ENCODE measurements at places on chromosomes 2 and 18.
A peak's percentile ranks its signal among the peaks of the same experiment; 100 is the strongest.

- peak; percentile 16 for DNase-seq
Measured at GRCh38 chr2:42974721-42975717, 182.6 kb upstream of the HAAO start.

DNA sequence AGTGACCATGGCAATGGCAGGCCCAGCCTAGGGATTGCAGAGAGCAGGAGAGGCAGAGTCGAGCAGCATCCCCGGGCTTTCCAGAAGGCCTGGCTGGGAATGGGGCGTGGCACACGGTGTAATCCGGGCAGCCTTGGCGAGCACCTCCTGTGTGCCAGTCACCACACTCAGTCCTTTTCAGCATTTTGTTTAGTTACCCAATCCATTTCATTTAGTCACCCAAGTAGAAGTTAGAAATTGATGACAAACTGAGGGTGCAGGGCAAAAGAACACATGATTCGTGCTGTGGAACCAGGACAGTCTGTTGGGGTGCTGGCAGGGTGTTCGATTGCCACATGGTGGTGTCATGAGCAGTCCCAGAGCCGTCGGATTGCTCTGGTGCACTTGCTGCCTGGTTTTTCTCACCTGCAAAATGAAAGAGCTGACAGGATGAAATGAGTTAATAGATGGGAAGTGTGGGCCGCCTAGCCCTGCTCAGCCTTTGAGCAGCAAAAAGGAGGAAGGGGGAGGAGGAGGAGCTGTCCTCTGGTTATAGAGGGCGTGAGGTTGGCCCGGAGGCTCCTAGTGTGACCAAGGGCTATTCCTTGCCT is 299.4 kb downstream of the AGAP1 start:
- DNase-seq = no peak

GRCh38 chr2:137672989-137673552 is 291.2 kb upstream of the HNMT start:
- no peak for DNase-seq

- no peak for DNase-seq
Measured at GRCh38 chr18:32771169-32771751, 1.6 kb downstream of the KLHL14 start.

- no peak for DNase-seq
Measured at GRCh38 chr18:22900558-22901238, 32.4 kb upstream of the RBBP8 start.

DNA sequence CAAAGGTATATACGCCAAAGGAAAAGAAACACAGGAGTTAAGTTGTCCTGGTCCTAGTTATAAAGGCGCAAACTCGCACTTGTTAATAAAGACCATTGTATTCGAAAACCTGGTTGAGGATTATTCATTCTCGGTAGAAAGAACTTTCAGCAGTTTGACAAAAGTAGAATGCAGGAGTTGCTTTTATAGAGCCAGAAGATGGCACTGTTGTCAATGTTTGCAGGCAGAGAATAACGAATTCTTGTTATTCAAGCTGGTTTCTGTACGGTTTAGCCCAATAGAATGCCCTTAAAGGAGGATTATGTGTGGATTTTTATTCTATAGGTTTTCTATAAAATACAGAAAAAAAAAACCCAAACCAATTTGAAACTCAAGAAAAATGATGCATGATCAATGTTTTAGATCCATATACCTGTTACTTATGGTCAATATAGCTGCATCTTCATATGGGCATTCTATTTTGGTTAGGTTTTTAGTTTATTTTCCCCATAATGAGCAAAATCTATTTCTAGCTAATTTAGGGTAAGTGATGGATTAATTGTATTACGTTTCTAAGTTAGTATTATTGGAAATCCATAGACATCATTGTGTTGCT is 510.3 kb downstream of the PLCL1 start:
- DNase-seq = no peak

DNA sequence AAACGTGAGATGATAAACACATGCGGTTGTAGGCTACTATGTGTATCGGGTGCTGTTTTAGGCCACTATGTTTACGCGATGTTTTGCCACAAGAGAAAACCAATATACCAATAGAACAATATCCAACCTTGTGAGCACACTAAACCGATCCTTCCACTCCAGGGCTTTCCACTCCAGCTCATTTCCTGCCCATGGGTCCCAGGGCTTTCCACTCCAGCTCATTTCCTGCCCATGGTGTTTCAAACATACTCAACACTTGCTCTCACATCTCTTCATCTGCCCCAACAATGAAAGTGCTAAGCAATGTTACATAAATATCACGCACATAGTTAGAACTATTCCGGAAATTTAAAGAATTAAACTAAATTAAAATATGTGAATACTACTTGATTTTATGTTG is 80.0 kb downstream of the EPB41L3 start:
- no peak for DNase-seq

GRCh38 chr18:32530947-32531651 is 60.4 kb upstream of the GAREM1 start:
- DNase-seq = peak; percentile 26

GRCh38 chr2:19219060-19219459 is 139.4 kb downstream of the OSR1 start:
- DNase-seq = no peak

DNA sequence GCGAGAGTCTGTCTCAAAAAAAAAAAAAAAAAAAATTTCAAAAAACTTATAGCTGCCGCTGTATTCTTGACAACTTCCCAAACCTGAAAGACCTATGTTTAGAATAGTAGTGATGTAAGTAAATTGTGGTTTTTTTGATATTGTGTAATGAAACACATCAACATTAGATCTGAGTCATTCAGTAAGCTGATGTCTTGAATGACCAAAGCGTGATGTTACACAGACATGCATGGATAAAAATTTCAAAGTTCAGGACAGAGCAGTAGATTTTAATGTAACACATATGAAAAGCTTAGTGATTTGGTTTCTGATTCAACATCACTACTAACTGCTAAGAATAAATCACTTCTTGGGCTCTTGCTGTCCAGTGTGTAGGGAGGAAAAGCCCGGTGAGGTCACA is 69.3 kb upstream of the MEX3C start:
- no peak for DNase-seq

GRCh38 chr2:16639431-16639830 is 26.2 kb downstream of the CYRIA start:
- DNase-seq = no peak

DNA sequence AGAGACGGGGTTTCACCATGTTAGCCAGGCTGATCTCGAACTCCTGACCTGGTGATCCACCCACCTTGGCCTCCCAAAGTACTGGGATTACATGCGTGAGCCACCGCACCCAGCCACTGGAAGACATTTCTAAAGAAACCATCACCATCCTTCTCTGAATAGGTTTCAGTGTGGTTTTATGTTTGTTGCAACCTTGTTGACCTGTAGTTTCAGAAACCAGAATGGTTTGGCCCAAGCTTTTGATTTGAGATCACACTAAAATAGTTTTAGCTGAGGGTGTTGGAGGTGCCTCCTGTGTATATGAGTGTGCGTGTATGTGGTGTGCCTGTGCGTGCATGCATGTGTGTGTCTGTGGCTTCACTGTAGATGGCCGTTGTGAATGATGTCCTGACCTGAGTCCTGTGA is 26.2 kb downstream of the INPP4A start:
- DNase-seq = no peak

GRCh38 chr2:237968048-237968862 is 1.4 kb downstream of the UBE2F start:
- peak; percentile 70 for DNase-seq

GRCh38 chr18:8797206-8797605 is 91.8 kb downstream of the MTCL1 start:
- no peak for DNase-seq

DNA sequence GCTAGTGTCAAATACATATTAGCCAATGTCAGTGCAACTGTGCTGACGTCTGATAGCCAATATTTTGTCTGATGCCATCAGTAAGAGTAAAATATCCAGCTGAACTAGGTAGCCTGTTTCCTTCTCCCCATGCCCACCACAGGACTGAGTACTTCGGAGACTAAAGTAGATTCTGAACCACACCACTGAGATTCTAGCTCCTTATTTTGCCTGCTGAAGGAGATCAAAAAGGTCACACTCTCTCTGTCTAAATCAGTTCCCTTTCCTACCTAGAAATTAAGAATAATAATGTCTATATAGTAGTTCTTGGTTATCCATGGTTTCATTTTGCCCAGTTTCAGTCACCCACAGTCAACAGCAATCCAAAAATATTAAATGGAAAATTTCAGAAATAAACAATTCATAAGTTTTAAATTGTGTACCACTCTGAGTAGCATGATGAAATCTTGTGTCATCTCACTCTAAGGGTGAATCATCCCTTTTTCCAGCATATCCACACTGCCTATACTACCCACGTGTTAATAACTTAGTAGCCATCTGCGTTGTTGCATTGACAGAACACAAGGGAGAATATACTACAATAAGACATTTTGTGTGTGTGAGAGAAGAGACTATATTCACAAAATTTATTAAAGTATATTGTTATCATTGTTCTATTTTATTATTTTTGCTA is 1043.3 kb upstream of the PIK3C3 start:
- DNase-seq = no peak

GRCh38 chr2:53058526-53058925 is 709.1 kb upstream of the CHAC2 start:
- DNase-seq = no peak

- no peak for DNase-seq
Measured at GRCh38 chr2:119772767-119773166, 13.0 kb downstream of the PTPN4 start.

- no peak for DNase-seq
Measured at GRCh38 chr2:206657087-206657486, 14.8 kb downstream of the FAM237A start.

DNA sequence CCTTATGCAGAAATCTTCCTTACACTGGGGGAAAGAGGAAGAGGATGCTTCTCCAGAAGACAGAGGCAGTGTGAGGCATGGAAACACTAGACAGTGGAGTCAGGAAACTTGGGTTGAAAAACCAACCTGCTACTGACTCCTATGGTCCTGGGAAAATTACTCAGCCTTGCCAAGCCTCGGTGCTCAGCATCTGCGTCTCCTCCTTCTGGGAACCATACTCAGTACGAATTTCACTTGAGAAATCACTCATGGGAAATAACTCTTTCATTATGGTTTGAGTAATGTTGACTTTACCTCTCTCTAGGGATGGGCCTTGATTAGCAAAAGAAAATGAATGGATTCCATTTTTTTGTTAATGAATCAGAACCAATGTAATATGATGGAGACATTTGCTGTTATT is 96.5 kb downstream of the KCNE4 start:
- no peak for DNase-seq

GRCh38 chr2:66573416-66573815 is 138.5 kb downstream of the MEIS1 start:
- no peak for DNase-seq

DNA sequence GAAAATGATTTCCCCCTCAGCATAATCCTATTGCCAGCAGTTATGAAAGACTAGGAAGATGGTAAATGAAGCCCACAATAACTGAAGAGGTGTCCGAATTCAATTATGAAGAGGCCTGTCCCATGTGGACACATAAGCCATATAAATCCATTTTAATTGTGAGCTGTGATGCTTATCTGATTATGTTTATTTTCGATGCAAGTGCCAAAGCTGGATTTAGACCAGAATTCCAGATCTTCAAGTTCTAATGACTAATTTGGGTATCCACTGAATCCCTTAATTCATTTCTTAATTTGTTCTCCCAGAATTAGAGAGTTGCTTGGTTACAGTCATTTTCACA is 24.5 kb downstream of the SPATS2L start:
- no peak for DNase-seq

GRCh38 chr2:113795405-113795920 is 39.0 kb upstream of the SLC35F5 start:
- no peak for DNase-seq

- no peak for DNase-seq
Measured at GRCh38 chr2:24878341-24878740, 41.7 kb downstream of the ADCY3 start.

GRCh38 chr18:48563027-48563426 is 24.2 kb downstream of the CTIF start:
- DNase-seq = no peak

DNA sequence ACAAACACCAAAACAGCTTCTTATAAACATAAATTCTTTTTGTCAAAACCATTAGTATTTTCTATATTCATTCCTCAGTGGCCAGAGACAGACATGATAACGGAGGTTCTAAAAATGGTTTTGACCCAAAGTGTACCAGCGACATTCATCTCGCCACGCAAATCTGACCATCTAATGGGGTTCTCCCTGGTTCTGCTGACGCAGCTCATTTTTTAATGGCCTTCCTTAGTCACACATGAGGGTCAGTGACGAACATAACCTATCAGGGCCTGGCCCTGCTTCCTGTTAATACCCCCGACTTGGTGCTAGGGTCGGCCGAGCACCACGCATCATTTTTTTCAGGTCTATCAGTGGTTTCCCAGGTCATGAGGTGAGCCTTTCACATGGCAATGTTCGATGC is 45.9 kb upstream of the ARL4C start:
- DNase-seq = no peak

- no peak for DNase-seq
Measured at GRCh38 chr2:235542733-235543127, 48.9 kb downstream of the AGAP1 start.

DNA sequence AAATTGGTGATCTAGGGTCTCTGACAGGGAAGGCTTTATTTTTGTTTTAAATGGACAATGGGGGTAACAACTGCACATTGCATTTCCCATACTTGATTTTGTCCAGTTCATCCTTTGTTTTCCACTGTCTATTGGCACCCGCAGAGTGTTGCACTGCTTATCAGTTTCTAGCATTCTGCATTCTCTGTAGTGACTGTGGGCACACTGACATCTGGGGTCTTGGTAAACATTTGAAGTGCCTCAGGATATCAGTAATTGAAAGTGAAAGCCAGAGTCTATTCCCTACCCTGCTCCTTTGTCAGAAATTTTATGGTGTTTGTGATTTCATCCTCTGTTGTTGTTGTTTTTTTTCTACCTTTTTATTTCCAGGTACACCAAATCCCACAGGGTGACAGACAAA is 132.1 kb upstream of the EPC2 start:
- DNase-seq = no peak

DNA sequence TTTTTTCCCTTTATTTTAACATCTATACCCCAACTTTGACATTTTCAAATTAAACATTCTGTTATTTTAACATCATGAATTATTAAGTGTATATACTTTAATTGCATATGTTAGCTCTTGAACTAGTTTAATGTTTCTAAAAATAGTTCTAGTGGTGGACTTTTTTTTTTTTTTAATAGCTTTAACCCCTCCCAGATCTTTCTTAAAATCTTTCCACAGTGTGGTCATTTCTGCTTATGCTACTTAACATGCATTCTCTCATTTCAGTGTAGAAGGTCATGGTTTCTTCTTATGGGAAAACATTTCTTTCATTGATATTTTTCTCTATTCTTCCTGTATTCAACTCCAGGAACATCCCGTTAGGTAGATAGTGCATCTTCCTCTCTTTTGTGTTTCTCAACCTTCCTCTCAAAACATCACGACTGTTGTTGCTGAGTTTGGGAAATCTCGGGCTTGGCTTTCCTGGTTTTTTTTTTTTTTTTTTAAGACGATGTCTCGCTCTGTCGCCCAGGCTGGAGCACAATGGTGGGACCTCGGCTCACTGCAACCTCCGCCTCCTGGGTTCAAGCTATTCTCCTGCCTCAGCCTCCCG is 849 bp upstream of the TMEM18 start:
- DNase-seq = no peak

GRCh38 chr2:159635006-159635789 is 18.9 kb upstream of the BAZ2B start:
- no peak for DNase-seq

GRCh38 chr2:60268661-60269060 is 284.8 kb downstream of the BCL11A start:
- no peak for DNase-seq

- DNase-seq = no peak
Measured at GRCh38 chr18:708096-708495, 4.3 kb downstream of the ENOSF1 start.

GRCh38 chr2:149858901-149859634 is 271.5 kb upstream of the MMADHC start:
- DNase-seq = no peak

Data from T-helper 2 cell treated with Interferon-gamma antibody and Interleukin-4, amounts not matched to agents 5 μg/mL and 100 μg/mL, for 36 hours (primary cell).